ENCODE measurements at places on chromosomes 2 and 18. TPM values are rescaled to one million over a fixed set of nuclear protein-coding genes. Genes with fewer than 3 reads are reported as not detected.
A peak's percentile ranks its signal among the peaks of the same experiment; 100 is the strongest.

The MC4R gene
- not detected for total RNA-seq

- DNase-seq, result peak; percentile 31
Observed at GRCh38 chr2:138373993-138374408, 127.6 kb upstream of the SPOPL start.

The MC2R gene
- not detected for total RNA-seq

DNA sequence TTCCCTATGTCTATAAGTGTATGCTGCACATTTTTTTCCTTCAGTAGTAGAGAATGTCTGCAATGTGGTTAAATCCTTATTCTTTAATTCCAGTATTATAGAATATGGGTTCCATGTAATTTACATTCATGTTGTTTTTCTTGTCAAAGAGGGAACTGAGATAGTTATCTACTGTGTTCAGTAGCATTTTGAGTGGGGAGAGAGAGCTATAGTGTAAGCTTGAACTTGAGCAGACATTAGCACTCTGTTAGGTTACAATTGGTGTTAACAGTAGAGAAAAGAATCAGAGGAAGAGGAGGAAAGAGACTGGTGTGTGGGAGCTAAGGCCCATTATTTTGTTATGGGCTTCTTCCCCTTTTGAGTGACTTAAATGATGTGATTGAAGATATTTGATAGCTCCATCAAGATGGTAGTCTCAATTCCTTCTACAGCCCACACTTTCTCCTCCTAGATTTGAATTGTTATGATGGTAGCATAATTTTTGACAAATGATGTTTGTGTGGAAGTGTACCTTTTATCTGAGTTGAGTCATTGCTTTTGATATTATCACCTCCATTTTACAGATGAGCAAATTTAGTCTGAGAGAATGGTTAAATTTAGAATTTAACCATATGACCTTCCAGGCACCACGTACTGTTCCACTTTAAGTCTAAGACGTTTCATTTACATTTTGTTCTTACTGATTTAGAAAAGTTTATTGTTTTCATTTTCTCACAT lies 71.3 kb downstream of the FMNL2 start:
- no peak for DNase-seq

- no peak for DNase-seq
Observed at GRCh38 chr2:215635071-215635787, 199.4 kb upstream of the FN1 start.

- DNase-seq, result no peak
Observed at GRCh38 chr2:207813221-207813916, 43.7 kb upstream of the FZD5 start.

DNA sequence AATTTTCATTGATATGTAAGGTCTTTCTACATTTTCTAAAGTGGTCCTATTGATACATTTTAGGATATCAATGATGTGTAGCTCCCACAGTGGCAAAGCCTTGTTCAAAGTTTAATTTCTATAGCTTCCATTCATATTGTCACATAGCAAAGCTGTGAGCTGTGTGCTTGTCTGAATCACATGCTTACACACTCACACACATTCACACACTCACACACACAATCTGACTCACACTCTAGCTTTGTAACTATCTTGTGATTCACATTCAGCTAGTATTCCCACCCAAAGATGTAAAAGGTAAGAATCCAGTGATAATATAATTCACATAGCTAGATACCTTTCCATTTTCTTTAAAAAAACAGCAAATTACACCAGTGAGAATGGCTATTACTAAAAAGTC lies 58.7 kb downstream of the MAPRE2 start:
- DNase-seq, result no peak

DNA sequence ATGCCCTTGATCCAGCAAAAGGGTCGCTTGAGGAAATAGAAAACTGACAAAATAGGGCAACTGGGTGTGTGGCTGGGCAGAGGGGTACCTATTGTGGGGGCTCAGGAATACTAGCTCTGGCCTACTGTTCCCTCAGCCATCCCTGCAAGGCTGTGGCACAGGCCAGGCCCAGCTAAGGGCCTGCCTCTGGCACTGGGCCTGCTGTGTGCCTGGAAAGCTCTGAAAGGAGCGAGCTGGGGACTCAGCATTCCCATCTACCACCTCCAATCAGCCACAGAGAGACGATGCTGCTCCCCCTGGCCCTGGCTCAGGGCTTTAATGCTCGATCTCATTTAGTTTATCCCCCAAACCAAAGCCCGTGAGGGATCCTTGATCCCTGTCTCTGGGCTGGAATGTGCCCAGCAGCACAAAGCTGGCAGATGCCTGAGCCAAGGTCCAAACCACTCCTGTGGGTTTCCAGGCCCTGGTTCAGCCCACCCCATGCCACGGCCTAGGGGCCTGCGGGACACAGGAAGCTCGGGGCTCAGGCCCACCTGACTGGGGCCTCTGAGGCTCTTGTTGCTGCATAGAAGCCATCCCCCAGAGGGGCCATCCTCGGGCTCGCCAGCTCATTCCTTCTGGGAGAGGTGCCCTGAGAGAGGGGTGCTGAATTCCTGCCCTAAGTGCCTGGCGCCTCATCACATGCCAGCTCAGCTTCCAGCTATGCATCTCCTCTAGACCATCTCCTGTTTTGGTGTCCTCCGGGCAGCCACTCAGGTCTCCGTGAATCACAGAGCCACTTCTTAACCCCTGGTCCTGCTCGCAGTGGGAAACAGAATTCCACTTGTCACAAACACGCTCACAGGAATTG lies 43.0 kb upstream of the KCNF1 start:
- DNase-seq, result no peak

- DNase-seq, result no peak
Observed at GRCh38 chr2:225173909-225174308, 131.6 kb upstream of the DOCK10 start.

DNA sequence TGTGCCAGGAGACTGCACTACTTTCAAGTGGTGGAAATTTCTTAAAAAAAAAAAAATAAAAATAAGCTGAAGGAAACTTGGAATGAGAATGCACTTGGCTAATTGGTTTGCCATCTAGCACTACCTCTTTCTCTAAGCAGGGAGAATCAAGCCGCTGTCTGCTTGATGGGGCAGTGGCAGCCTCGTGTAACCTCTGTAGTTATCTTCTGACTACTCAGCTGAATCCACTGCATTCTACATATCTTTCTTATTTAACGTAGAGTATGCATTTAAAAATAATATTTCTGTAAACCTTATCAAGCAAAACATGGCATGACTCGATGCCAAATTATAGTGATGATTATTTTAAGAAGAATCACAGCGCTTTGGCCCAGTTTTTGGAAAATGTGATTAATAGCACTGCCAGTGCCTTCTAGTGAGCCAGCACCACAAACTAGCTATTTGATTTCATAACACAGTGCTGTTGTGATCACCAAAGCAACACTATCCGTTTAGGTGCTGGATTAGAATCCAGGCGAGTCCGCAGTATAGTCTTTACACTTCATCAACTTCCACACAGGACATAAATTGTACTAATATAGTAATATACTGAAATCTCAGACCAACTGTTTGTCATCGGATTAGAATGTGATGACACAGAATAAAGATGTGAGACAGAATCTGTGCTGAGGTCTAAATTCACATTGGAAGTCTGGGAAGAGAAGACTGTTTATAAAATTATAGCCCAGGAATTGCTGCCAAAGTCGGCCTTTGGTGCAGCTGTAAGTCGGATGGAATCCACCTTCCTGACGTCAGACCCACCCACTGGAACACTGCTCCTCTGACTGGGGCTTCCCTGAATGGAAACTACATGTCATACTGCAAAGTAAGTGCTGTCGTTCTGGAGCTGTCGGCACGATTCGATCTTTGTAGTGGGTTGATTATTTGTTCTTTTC lies 136.5 kb upstream of the ETAA1 start:
- DNase-seq, result peak; percentile 53

GRCh38 chr18:32358529-32358928 lies 112.2 kb downstream of the GAREM1 start:
- no peak for DNase-seq

GRCh38 chr2:72793798-72794440 lies 31.9 kb downstream of the EXOC6B start:
- DNase-seq, result no peak

DNA sequence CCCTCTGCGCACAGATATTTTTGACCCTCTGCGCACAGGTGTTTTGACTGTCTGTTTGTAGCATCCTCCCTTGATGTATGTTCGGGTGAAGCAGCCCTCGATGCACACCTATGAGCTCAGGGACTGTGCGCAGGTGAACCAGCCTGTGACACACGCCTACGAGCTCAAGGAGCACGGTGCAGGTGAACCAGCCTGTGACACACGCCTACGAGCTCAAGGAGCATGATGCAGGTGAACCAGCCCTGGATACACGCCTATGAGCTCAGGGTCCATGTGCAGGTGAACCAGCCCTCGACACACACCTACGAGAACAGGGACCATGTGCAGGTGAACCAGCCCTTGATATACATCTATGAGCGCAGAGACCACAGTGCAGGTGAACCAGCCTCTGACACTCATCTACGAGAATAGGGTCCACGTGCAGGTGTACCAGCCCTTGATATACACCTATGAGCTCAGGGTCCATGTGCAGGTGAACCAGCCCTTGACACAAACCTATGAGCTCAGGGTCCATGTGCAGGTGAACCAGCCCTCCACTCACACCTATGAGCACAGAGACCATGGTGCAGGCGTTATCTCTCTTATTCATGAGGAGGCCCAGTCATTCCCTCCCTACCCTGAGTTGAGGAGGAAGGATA lies 33.9 kb downstream of the SH3BP4 start:
- DNase-seq, result no peak

DNA sequence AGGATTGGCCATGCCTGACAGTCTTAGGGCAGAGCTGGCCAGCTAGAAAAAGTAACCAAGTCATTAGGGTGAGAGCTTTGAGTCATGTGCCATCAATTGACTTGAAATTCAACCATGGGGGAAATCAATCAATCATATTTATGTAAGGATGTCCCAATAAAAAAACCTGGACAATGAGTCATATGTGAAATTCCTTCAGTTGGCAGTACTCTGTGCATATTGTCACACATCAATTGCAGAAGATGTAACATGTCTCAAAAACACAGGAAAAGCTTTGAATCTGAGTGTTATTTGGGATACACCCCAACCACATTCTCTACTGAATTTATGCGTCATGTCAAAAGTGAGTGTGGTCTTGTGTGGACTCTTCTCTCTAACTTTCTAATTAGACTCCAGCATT lies 1004.1 kb upstream of the NRXN1 start:
- no peak for DNase-seq

The EFHD1 gene
- 4.6 TPM for total RNA-seq

The UCN gene
- total RNA-seq, result 0.92 TPM

GRCh38 chr18:13218368-13218991 lies at the start of gene LDLRAD4:
Gene LDLRAD4 (plus strand): TSS chr18:13218760.
- DNase-seq, result peak; percentile 69

DNA sequence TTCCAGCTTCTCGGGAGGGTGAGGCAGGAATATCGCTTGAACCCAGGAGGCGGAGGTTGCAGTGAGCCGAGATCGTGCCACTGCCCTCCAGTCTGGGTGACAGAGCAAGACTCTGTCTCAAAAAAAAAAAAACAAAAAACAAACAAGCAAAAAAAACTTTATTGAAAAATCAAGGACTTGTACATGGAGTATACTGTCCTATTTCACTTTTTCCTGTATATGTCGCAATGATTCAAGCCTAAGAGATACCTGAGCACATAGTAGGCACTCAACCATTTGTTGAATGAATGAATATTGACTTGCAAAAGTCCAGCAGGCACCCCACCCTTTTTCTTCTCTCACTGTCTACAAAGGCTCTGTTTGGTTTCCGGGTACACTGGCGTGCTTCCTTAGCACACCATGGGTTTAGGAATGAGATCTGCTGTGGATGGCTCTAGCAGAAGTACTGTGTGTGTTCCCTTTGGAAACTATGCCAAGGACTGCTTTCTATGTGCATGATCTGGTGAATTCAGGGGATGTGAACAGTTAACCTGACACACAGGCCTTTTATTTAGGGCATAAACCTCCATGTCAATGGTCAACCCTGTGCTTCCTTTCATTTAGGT lies 6.1 kb downstream of the APCDD1 start:
- no peak for DNase-seq

The DES gene
- 65.4 TPM for total RNA-seq

GRCh38 chr18:79949697-79950487 lies 1.6 kb downstream of the SLC66A2 start:
- DNase-seq, result peak; percentile 52

DNA sequence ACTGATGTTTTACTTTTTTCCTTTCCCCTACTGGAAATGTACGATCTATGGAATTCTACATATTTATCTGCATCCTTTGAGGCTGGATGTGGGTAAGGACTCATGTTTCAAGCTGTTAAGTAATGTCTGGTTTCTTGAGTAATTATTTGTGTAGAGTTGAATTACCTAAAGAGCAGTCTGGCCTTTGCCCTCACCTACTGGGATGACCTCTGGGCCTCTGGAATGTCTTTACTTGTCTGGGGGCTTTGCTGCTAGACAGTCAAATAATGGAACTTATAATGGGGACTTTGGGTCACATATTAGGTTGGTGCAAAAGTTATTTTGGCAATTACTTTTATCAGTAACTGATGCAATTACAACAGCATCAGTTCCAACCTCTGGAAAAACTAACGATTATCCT lies 244.7 kb downstream of the CCDC178 start:
- DNase-seq, result no peak

The SGPP2 gene
- total RNA-seq, result 31.3 TPM

The CXCR1 gene
- not detected for total RNA-seq

- DNase-seq, result no peak
Observed at GRCh38 chr2:164867779-164868397, 26.3 kb upstream of the COBLL1 start.

GRCh38 chr2:17309741-17310339 lies 208.4 kb downstream of the RAD51AP2 start:
- no peak for DNase-seq

The ACTG2 gene
- 391 TPM for total RNA-seq

DNA sequence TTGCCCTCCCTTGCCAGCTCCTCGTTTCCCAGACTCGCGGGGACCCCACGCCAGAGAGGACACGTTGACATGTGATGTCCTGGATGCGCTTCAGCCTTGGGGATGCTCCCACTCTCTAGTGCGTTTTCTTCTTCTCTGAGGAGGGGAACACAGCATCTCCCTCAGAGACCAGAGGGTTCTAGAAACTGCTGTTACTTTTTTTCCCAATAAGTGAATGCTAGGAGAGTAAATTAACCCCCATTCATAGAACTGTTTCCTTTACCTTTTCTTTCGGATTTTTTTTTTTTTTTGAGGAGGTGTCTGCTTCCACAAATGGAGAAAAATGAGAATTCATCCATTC lies 370 bp upstream of the EFEMP1 start:
- DNase-seq, result no peak

The SULT6B1 gene
- not detected for total RNA-seq

The CRYBA2 gene
- 6.1 TPM for total RNA-seq

GRCh38 chr2:105929516-105929915 lies 184.8 kb downstream of the NCK2 start:
- DNase-seq, result no peak

GRCh38 chr2:113150258-113150601 lies 22.8 kb downstream of the IL1RN start:
- no peak for DNase-seq

The TSHZ1 gene
- total RNA-seq, result 36.9 TPM

DNA sequence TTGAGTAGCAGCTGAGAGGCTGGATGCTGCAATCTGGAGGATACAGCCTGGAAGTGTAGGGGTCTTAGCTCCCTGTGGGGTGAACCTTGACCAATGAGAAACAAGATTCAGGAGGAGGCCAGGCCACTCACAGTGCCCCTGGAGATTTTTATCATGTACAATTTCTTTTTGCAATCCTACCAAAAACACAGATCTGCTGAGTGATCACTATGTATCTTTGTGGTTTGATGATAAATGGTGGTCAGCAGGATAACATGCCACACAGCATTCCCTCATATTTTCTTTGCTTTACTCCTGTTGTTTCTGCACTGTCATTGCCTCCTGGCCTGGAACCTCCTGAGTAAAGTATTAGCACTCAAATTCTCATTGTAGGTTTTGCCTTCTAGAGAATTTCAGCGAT lies 357.9 kb downstream of the THSD7B start:
- DNase-seq, result no peak
